Inflammatory macrophage treated with lipopolysaccharide for 1 hour (primary cell): ENCODE measurements at places on chromosomes 13 and 19.

- peak; percentile 2 for DNase-seq
Measured at GRCh38 chr13:98892821-98893220, 85.0 kb downstream of the DOCK9 start.

GRCh38 chr19:55453511-55454260 lies 7.8 kb downstream of the ISOC2 start:
- DNase-seq, result no peak

DNA sequence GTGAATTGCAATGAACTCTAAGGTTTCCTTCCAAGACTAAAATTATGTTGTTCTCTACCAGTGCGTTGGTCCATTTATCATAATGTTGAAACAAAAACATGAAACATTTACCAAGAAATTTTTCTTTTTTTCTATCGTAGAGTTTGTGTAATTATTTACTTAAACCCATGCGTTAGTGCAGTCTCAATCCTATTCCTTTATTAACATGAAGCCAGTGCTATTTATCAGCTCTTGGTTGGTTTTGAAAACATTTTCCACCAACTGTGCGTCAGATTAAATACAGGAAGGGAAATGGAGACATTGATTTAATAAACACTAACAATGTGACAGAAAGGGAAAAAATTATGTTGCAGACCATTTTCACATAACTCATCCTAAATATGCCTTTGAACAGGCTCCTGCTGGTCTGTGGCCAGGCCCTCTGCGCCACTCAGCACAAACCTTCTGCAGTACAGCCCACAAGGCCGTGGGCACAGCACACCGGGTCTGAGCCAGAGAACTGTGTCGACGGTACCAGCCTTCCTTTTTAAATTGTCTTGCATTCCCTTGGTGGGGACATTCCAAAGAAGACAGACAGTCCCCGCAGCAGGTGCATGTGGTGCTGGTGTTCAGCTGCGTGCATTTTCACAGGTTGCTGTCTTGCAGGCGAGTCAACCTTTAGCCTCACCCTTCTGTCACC lies 135.8 kb downstream of the SHISA2 start:
- DNase-seq, result no peak

GRCh38 chr13:23909606-23910005 lies 12.3 kb upstream of the C1QTNF9B start:
- DNase-seq, result no peak

- DNase-seq, result no peak
Measured at GRCh38 chr13:25352230-25352629, 19.5 kb upstream of the ATP8A2 start.

DNA sequence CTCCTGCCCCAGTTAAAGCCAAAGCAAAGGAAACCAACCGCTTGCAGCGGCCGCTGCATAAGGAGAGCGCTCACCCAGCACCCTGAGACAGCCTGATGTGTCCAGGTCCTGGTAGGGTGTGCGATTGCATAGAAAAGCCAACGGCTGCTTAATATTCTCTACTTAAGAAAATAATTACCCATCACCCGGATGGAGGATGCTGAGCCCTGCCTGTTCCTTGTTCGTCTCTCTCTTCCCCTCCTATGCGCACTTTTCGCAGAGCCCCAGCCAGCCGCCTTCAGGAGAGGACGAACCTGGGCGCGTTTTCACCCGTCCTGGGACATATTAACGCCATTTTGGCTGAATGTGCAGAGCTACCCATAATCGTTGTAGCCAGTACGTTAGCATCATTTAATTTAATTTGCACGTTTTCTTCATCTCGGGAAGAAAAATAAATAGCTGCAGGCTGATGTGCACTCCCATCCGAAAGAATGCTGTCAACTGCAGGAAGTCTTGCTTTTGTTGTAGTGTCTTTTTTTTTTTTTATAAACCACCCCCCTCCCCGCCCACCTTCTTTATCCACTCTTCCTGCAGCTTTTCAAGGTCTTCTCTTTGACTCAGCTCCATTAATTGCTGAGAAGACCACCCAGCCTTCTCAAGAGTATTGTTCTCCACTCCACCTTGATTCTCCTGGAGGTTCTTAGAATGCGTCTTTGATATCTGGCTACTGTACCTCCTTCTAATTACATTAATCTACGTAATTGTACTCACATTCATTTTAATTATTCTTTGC lies 214.5 kb downstream of the TEX29 start:
- no peak for DNase-seq

- peak; percentile 47 for DNase-seq
Measured at GRCh38 chr19:961866-962620, 22.1 kb upstream of the WDR18 start.

DNA sequence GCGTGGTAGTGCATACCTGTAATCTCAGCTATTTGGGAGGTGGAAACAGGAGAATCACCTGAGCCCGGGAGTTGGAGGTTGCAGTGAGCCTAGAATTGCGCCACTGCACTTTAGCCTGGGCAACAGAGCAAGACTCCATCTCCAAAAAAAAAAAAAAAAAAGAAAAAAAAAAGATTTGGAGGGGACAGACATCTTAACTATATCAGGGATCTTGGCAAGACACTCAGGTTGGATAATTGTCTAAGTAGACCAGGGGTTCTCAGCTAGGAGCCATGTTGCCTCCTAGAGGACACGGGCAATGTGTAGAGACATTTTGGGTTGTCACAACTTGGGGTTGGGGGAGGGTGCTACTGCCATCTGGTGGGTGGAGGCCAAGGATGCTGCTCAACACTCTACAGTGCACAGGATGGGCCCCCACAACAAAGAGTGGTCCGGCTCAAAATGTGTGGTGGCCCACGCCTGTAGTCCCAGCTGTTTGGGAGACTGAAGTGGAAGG lies 1.9 kb upstream of the ZNF580 start:
- DNase-seq, result peak; percentile 47

DNA sequence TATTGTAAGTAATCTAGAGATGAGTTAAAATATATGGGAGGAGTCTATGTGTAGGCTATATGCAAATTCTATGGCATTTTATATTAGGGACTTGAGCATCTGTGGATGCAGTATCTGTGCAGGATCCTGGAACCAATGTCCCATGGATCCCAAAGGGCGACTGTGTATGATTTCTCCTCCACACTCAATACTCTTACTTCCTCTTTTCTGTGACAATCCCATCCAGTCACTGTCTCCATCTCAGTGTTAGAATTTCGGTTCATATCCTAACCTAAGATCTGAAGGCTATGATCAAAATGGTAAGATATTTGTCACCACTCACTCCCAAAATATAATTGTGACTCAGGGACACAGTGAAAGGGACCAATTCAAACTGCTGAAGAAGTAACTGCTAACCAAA lies 15.1 kb upstream of the ZNF599 start:
- DNase-seq, result no peak

- peak; percentile 100 for DNase-seq
Measured at GRCh38 chr19:44891016-44891882, at the start of gene TOMM40. TSS of gene TOMM40 (plus strand) at chr19:44891254. CDS start at chr19:44891416, 162 bp downstream.

DNA sequence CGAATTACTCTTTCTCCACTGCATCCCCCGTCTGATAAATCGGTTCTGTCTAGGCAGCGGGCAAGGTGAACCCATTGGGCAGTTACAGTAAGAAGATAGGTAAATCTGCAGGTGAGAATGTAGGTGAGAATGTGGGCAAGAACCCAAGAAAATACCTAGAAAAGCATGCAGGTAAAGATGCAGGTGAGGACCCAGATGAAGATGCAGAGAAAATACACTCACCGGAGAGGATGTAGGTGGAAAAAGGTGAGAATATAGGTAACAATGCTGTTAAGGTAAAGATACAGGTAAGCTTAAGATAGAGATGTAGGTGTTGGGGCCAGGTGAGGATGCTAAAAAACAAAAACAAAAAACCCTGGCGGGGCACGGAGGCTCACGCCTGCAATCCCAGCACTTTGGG lies 6.3 kb upstream of the TNFSF14 start:
- DNase-seq, result no peak

GRCh38 chr13:40697711-40698110 lies 31.3 kb upstream of the FOXO1 start:
- no peak for DNase-seq

DNA sequence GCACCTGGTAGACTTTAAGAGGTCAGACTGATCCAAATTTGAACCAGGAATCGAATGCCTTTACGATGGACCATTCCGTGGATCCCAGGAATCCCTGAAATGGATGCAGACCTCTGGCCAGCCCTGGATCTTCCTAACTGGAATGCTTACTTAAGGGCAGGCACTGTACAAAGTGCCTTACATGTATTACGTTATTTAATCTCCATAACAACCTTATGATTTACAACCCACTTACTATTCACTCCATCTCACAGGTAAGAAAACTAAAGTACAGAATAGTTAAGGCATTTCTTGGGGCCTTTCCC lies 93.6 kb downstream of the HSPH1 start:
- DNase-seq, result no peak

DNA sequence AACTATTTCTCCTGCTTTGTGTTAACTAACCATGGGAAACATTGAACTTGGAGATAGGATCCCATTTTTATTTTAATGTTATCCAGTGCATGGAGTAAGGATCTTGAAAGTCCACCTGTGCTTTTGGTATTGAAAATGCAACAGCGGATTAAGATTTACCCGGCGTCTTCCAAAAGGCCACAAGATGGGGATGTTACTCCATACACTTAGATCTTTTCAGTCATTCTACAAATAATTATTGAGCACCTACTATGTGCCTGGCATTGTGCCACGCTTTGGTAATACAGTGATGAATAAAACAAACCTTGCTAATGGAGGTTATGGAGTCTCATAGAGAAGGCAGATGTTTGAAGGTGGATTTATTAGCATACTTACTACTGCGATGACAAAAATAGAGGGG lies 56.9 kb downstream of the RFC3 start:
- no peak for DNase-seq

- DNase-seq, result peak; percentile 64
Measured at GRCh38 chr13:24280720-24281119, 28.7 kb upstream of the C1QTNF9 start.

DNA sequence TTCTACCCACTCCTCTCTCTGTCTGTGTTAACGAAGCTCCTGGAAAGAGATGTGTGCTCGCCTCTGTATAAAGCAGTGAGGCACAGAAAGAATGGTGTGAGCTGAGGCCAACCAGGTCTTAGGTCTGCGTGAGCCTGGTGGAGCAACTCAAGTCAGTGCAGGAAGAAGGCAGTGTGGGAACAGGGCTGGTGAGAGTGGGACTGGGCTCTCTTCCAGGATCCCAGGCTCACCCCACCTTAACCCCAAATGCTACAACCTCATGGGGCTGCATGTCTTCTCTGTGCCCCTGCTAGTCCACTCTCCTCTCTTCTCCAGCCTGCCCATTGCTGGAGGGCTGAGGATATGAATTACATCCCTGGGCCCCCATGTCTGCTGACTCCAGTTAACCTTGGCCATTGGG lies 127.4 kb downstream of the DCT start:
- DNase-seq, result no peak

GRCh38 chr13:90954605-90955195 lies 392.8 kb upstream of the MIR17HG start:
- no peak for DNase-seq

GRCh38 chr19:42553292-42554045 lies 25.2 kb upstream of the CEACAM1 start:
- peak; percentile 74 for DNase-seq

GRCh38 chr19:50512999-50513745 lies 541 bp downstream of the ASPDH start:
- DNase-seq, result no peak

GRCh38 chr13:31408927-31409326 lies 209.2 kb downstream of the B3GLCT start:
- no peak for DNase-seq

GRCh38 chr13:96898646-96899254 lies 95.5 kb downstream of the OXGR1 start:
- DNase-seq, result no peak

DNA sequence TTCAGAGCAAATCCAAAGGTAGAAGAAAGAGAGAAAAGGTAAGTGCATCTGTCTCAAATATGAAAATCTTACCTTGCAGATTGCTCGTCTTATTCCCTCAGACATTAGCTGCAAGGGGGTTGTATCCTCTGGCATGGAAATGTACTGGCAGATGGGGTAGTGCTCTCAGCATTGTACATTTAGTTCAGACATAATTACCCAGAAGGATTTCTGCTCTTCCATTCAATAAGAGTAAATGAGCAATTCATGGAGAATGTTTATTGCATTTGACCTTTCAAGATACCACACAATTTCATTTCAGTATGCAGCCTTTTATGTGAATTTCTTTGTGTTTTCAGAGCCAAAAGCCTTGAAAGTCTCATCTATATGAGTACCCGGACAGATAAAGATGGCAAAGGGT lies 63.8 kb downstream of the SCEL start:
- no peak for DNase-seq

GRCh38 chr13:111401755-111402154 lies 81.3 kb downstream of the TEX29 start:
- DNase-seq, result no peak

- DNase-seq, result no peak
Measured at GRCh38 chr19:34904664-34905527, 21.8 kb upstream of the ZNF30 start.

GRCh38 chr19:13987101-13987890 lies 18.8 kb downstream of the RFX1 start:
- no peak for DNase-seq

GRCh38 chr19:17506745-17507144 lies 4.7 kb upstream of the PGLS start:
- DNase-seq, result no peak

GRCh38 chr19:14528419-14529253 lies 758 bp upstream of the TECR start:
- peak; percentile 15 for DNase-seq

- DNase-seq, result no peak
Measured at GRCh38 chr13:40769970-40770369, 1.0 kb downstream of the MRPS31 start.

DNA sequence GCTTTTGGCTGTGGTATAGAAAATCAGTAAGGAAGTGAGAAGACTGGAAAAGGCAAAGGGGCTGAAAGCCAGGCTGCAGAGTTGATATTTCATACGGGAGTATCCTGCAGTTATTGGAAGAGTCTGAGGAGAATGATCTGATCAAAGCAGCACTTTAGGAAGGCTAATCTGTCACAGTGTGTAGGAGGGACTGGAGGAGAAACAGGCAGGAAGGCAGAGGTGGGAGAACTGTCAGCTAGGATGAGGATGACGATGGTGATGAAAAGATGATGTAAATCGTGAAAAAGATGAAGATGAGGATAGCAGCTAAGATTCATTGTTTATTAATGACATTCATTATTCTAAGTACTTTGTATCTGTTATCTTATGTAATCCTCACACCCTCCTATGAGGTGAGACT lies 123.0 kb downstream of the DNAJC15 start:
- no peak for DNase-seq

GRCh38 chr13:41402691-41403511 lies 54.4 kb upstream of the RGCC start:
- no peak for DNase-seq

DNA sequence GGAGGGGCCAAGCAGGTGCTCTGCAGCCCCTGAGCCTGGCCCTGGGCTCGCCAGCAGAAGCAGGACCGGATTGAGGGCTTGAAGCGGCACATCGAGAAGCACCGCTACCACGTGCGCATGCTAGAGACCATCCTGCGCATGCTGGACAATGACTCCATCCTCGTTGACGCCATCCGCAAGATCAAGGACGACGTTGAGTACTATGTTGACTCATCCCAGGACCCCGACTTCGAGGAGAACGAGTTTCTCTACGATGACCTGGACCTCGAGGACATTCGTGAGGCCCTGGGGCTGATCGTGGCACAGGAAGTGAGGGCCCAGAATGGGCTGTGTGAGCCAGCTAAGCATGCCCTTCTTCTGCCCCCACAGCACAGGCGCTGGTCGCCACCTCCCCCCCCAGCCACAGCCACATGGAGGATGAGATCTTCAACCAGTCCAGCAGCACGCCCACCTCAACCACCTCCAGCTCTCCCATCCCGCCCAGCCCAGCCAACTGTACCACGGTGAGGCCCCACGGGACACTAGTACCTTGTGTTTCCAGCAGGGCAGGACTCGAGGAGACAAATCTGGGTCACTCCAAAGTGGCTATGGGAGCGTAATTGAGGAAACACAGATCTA lies 8.1 kb downstream of the CNOT3 start:
- no peak for DNase-seq
